ENCODE measurements at places on chromosomes 5 and 9.

DNA sequence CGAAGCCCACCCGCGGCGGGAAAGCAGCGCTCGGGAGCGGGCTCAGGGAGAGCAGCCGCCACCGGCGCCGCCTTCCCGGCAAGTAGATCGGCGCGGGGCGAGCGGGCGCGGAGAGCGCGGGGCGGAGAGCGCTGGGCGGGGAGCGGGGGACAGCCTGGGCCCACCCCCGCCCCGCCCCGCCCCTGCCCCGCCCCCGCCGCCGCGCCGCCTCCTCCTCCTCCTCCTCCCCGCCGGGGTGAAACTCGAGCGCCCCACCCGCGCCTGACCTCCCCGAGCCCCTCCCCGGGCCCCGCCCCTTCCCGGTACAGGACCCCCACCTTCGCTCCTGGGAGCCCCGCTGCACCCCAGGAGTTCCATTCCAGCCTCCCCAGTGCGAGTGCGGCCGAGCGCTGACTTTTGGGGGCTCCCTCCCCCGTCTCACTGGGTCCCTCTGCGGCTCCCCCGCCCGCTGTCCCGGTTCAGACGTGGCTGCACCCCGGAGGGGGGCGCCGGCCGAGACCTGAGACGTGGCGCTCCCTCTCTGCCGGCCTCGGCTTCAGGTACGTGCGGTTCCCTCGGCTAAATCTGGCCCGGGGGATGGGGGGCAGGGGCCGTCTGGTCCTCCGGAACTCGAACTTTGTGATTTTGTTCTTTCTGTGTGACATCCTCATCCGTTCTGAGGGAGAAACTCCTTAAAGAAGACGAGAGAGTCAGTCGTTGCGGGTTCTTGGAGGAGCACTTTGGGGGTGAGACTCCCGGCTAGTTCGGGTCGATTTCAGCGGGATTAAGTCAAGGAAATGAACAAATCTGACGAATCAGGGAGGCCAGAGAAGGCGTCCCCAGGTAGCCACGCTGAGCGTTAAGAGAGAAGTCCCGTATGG is at the start of gene SEMA5A:
TSS of gene SEMA5A (minus strand) at position 84 of the 860 bp plus-strand sequence. CDS start 166,129 bp downstream, outside the sequence.
- peak; percentile 1 for DNase-seq

GRCh38 chr5:59596586-59597350 is 296.8 kb downstream of the PDE4D start:
- DNase-seq: no peak

- DNase-seq: no peak
Observed at GRCh38 chr5:131363811-131364506, 100.1 kb downstream of the CDC42SE2 start.

GRCh38 chr9:134211811-134212485 is 47.6 kb upstream of the RNU6ATAC start:
- no peak for DNase-seq

DNA sequence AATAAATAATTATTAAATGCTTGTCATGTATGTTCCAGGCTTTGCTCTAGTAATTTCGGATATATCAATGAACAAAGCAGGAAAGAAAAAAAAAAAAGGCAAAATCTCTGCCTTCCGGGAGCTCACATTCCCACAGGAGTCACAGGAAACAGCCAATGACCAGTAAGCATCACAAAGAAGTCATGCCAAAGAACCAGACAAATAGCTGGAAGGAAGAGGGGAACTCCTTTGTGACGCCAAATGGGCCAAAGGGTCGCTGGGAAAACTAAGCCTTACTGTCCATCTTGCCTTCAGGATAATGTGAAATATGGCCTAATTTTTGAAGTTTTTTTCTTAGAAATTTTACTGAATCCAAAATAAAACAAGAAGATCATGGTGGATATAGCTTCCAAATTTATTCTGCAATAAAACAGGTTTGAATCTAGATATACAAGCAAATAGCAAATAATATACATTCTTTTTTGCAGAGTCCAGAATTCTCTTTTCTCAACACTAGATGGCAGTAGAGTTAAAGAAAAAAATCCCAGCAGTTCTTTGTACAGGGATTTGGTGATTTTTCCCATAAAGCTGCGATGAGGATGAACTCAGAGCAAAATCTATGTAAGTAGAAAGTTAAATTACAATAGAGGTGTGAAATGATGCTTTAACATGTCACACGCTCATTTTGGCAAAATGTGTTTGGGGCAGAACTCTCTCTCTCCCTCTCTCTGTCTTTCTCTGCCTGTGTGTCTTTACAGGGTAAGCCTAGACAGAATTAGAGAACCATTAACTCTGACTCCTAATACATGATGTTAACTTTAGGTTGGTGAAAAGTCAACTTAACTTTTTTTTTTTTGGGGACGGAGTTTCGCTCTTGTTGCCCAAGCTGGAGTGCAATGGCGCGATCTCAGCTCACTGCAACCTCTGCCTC is 60.0 kb upstream of the TUT7 start:
- no peak for DNase-seq

DNA sequence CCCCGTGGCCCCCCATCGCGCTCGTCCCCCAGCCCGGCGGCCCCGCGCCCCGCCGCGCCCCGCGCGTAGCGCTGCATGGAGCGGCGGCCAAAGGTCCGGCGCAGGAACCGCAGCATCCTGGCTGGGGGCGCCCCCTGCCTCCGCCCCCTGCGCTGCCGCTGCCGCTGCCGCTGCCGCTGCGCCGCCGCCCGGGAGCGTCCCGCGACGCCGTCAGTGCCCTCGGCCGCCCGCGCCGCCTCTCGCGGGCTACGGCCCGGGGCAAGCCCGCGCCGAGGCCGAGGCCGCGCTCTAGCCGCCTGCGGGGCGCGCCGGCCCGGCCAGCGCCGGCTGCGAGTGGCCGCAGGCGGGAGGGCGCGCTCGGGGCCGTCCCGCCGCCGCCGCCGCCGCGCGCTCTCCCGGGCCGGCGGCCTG is 523 bp downstream of the EPB41L4B start:
- DNase-seq: no peak
